ENCODE measurements at places on chromosomes 2 and 18.
A peak's percentile ranks its signal among the peaks of the same experiment; 100 is the strongest.

- peak; percentile 73 for DNase-seq
Measured at GRCh38 chr2:219029829-219030165, 11.5 kb downstream of the CFAP65 start.

DNA sequence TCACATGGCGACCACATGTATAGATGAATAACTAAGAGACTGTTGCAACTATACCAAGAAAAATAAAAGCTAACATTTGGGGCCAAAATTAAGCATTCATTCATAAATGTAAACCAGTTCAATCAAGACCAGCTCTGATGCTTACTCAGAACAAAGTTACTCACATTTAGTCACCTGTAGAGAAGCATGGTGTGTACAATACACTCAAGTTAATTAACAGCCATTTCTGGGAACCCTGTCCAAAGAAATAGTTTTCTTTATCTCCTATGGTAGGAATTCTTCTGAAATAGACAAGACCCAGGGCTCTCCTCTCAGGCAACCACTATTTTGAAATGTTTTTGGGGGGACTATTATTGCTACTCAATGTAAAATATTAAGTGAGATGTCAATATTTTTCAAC is 1.6 kb downstream of the SCN3A start:
- DNase-seq: no peak

DNA sequence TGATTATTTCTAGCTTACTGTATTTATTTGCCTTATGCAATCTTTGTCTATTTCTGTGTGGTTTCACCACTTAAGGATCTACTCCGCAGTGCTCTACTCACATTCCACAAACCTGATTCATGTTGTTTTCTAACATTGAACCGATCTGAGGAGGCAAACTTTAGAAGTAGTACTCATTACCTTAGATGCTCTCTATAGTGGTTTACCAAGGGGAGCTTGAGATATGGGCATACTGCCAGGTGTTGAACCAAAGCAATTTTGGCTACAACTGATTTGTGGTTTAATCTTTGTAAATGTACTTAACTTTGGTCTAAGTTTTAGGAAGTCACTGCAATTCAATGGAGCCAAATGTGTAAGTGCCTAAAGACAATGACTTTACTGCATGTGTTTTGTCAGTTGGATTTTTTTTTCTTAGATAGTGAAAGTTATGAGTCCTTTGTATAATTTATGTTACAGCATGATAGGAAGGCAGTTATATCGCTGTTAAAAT is 50.1 kb downstream of the MAP2 start:
- no peak for DNase-seq

GRCh38 chr2:237293978-237294377 is 120.0 kb downstream of the COL6A3 start:
- DNase-seq: no peak

- no peak for DNase-seq
Measured at GRCh38 chr2:13558368-13558767, 841.6 kb downstream of the TRIB2 start.

DNA sequence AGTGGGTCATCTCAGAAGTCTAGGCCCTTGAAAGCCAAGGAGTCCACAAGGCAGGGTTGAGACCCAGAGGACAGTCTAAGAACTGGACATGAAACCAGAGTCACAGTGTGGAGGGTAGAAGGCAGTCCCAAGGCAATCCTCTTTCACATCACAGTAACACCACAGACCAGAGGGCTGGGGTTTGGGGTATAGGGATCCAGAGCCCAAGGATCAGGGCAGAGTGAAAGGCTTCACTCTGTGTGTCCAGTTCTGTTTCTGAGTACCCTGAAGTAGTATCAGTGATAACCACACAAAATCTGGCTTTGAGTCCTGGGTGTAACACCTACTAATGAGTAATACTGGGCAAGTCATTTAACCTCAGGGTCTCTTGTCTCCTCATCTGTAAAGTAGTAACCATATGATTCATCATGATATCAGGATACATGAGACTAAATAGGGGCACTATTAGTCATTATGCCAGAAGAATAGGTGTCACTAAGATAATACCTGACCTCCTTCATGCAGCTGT is 91.0 kb downstream of the ICA1L start:
- DNase-seq: no peak

GRCh38 chr2:172740856-172741255 is 5.2 kb downstream of the RAPGEF4 start:
- no peak for DNase-seq

- no peak for DNase-seq
Measured at GRCh38 chr2:2569836-2570235, 238.8 kb upstream of the MYT1L start.

GRCh38 chr2:122736279-122736678 is 980.8 kb downstream of the TSN start:
- no peak for DNase-seq

DNA sequence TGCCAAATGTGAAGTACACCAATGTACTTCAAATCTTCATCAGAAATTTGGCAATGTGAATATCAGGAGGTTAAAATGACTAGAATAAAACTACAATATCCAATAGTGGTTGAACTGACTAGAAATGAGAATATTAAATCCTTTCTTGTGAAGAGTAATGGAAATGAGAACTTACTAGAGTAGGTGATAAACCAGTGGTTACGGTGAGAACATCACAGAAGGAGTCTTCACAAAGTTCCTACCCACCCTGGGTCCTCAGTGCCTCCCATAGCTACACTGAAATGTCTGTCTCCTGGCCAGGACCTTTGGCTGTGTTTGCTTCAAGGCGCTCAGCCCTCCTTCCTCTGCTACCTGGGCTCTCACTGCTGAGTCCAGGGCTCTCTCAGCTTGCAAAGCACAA is 289.7 kb downstream of the STK39 start:
- no peak for DNase-seq

- DNase-seq: no peak
Measured at GRCh38 chr2:176518823-176519222, 249.6 kb downstream of the MTX2 start.

DNA sequence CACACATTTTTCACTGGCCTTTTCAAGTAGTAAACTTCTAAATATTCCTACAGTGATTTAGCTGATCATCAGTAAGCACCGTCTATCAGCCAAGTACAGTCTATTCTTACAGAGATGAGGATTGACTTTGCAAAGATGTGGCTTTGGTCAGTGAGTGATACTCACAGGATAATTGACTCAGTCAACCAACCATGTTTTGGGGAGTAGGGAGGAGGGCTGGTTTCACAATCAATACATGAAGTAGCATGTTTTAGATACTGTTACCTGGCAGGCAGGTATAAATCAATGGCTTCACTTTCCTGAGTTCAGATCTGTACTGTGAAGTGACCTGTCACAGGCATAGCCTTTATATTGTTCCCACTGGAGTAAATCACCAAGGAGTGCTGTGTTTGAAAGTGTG is 27.2 kb downstream of the OSBPL6 start:
- DNase-seq: no peak

DNA sequence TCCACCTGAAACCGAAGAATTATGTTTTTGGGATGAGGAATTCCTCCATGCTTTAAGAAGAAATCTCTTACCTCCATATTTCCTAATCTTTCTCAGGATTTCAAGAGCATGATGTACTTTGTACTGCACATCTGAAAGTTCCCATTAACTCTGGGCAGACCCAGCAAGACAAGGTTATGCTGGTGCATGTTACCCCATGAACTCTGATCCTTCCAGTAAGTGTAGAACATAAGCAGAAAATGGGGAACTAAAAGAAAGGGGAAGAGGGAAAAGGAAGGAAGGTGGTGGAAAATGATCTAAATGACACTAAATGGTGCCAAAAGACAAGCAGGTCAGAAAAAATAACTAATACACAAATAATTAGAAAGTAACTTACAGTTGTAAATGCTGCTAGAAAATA is 50.7 kb downstream of the STRN start:
- DNase-seq: no peak

GRCh38 chr2:231348173-231348572 is 47.3 kb upstream of the B3GNT7 start:
- no peak for DNase-seq

- no peak for DNase-seq
Measured at GRCh38 chr2:241573741-241574140, 15.2 kb downstream of the BOK start.

GRCh38 chr2:126776692-126777619 is 121.0 kb downstream of the GYPC start:
- peak; percentile 80 for DNase-seq

DNA sequence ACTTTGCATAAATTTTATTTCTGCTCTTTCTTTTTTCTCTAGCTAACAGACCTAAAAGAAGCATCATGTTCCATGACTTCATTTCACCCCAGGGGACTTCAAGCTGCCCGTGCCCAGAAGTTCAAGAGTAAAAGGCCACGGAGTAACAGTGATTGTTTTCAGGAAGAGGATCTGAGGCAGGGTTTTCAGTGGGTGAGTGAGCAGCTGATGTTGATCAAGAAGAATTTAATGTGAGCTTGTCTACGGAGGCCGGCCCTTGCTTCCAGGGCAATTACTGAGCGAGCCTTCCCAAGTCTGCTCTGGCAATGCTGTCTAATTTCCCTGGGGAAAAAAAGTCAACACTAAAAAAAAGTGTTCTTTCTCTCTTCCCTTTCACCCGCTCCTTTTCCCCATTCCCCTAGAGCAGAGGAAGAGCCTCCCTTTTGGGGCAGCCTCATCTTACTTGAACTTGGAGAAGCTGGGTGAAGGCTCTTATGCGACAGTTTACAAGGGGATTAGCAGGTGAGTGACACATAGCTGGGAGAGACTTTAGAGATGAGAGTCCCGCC is 1.2 kb downstream of the CDK15 start:
- DNase-seq: no peak

GRCh38 chr2:228655331-228655730 is 473.8 kb upstream of the SPHKAP start:
- no peak for DNase-seq

DNA sequence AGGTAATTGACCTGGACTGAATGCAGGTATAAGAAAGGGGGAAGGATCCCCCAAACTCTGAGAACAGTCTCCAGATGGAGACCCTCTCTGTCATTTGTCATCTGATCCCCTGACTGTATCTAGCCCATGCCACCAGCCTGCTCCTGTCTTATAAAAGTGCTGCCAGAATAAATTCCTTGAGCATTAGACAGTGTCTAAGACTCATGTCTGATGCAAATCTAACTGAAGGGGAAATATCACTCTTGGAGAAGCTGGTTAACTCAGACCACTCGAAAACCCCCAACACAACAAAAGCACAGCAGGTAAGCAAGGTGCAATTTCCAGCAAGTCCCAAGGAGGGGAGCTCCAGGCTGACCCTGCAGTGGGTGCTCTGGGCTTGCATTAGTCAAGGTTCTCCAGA is 40.9 kb upstream of the KDM3A start:
- DNase-seq: no peak

GRCh38 chr18:13422541-13423147 is 204.1 kb downstream of the LDLRAD4 start:
- no peak for DNase-seq

DNA sequence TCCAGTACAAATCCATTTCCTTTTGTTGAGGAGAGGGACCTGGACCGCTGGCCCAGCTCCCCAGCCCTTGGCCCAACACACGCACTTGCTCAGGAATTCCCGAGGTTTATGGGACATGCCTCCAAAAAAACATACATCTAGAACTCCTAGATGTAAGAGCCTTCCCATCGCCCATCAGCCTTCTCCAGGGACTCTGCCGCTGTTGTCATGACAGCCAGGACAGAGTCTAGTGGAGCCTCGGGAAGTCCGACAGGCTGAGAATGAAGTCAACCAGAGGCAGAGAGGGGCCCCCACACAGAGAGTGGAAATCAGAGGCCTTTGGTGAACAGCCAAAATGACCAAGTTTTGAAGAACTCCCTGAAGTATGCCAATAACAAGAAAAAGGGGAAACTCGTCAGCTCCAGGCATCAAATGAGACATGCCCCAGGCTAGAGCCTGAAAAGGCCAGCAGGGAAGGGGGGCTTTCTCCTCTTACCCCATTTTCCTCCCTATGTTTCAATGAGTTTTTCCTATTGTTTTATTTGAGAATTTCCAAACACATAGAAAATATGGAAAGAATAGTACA is 43.2 kb upstream of the CAB39 start:
- DNase-seq: no peak

DNA sequence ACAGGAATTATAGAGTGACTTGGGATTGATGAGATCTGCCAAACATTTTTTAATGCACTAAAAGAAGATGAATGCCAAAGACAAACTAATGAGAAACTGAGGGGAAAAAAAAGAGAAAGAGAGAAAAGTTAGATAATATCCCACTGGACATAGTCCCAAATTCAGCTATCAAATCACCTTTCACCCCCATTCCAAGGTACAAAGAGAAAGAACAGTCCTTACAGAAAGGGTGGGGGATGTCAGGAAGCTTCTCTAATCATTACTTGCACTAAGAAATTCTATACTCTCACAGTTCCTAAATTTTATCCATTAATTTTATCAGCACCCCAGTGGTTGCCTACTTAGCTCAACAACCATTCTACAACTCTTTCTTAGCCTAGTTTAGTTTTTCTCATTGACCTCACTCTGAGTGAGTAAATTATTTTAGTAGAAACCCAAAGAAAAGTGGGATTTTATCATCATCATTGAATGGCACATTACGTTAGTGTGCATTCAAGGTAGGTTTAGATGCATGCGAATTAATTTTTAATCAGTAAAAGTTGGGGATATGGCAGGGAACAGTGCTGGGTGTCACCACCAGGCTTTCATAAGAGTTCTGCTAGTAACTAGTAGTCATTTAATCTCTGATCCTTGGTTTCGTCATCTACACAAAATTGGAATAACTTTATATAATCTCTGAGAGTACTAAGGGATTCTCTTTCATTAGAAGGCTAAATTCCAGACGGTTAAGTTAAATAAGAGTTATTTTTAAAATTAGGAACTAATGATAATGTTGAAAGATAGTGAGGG is 85.3 kb upstream of the CYTIP start:
- no peak for DNase-seq

DNA sequence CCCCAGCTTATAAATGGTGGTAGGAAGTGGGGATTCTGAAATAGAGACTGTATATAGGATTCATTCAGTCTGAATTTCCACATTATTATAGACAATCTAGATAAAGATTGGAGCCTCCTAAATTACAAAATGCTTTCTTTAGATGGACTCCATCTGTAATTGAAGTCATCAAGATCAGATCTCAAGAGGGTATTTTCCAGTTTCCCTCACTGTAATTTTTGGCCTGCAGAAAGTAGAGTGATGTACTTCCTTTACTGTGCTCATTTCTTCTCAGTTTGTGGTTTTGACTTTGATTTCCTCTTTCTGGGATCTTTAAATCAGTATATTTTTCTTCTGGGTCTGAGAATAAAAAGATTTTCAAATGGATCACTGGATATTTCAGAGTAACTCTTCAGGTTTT is 7.2 kb downstream of the BABAM2 start:
- no peak for DNase-seq

All from activated CD4-positive, alpha-beta T cell treated with anti-CD3 and anti-CD28 coated beads, Interleukin-2, amount 50 U/mL, for 1 hour (primary cell).